ENCODE measurements at places on chromosomes 2 and 18.

GRCh38 chr18:59142274-59142673 is 2.6 kb downstream of the SEC11C start:
- peak; percentile 47 for DNase-seq

DNA sequence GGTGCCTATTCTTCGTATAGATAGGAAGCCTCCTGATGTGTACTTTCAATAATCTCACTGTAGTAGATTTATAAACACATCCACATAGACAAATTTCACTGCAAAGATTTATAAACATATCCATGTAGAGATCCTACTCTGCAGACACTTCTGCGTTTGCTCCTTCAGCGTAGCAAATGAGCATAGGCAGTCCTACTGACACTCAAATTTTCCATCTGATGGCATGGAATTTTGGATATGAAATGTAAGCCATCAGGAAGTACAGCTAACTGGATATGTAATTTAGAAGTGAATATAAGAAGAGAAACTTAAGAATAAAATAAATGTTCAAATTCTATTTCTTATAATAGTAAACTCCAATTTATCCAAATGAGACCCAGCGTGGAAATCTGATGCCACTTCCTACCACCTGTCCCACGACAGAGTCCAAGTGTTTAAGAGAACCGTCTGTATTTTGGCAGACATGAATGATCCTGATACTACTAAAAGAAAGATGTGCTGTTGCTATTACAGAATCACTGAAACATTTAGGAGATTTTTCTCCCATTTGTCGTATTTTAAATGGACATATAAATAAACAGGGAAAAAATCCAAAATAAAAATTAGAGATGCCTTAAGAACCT is 86.0 kb downstream of the DTNA start:
- no peak for DNase-seq

DNA sequence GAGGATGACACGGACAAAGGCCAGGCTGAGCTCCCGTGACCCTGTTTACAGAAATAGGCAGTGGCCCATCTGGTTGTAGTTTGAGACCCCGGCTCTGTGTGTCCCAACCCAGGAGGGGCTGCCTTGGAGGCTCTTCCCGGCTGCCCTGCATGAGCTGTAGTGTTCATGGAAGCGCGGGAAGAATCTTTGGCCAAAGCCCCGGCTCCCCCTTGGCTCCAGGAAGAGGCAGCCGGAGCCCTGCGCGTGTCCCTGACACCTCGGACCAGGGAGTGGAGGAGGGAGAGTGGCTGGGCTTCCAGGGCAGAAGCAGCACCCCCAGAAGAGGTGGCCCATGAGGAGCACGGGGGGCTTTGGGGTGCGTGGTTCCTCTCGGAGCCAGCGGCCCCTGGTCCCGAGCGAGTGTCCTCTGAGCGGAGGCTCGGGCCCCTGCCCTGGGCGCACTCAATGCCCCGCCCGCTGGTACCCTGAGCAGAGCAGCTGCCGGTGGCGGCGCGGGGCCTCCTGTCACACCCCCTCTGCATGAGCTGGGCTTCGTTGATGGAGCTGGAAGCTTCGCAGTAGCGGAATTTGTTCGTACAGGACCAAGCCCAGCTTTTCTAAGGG is 21.7 kb downstream of the GPR35 start:
- no peak for DNase-seq

GRCh38 chr2:43894743-43895142 is 56.0 kb downstream of the ABCG8 start:
- no peak for DNase-seq

DNA sequence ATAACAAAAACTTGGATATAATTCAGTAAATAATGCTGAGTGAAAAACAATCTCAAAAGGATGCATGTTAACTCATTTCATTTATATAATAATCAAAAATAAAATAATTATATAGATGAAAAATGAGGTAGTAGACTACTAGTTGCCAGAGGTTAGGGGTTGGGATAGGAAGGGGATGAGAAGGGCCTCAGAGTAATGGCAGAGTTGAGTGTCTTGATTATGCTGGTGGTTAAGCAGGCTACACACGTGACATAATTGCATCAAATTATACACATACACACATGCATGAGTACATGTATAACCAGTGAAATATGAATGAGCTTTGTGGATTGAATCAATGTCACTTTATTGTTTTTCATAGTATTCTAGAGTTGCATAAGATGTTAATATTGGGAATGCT is 201.0 kb downstream of the RIT2 start:
- DNase-seq = no peak

DNA sequence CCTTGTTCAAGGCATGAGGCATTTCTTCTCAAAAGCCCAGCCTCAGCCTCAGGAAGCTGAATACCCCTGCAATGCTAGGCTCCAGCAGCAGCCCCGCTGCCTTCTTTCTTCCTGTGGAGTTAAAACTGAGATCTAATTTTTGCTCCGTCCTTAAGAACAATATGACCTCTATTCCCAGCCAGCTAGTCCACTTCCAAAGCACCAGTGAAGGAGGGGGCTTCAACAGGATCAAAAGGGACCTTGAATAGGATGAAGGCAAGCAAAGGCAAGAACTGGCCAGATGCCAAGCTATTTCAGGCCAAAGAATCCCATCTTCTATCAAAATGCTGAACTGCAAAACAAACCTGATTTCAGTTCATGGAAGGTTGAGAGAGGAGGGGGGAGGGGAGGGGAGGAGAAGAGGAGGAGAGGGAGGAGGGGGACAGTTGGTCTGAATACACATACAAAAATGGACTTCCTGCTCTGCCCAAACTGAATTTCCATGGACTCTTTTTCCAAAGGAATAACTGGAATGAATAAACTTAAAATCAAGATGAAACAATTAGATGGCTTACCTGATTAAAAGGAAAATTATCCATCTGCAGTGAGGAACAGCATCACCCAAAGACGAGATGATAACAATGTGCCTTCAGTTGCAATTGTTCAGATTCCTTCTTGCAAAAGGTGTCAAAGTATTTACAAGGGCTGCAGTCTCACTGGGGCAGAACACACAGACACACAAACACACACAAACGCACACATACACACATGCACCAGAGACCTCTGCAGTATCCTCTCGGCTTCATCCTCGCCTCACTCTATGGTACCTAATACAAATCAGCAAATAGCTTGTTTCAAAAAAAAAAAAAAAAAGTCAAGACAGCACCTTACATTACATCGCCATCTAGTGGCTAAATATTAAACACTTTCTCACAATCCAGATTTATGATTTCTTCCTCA is at the start of gene SCN1A:
TSS of gene SCN1A (minus strand) at position 804 of the 939 bp plus-strand sequence. CDS start 54,399 bp downstream, outside the sequence.
- no peak for DNase-seq

DNA sequence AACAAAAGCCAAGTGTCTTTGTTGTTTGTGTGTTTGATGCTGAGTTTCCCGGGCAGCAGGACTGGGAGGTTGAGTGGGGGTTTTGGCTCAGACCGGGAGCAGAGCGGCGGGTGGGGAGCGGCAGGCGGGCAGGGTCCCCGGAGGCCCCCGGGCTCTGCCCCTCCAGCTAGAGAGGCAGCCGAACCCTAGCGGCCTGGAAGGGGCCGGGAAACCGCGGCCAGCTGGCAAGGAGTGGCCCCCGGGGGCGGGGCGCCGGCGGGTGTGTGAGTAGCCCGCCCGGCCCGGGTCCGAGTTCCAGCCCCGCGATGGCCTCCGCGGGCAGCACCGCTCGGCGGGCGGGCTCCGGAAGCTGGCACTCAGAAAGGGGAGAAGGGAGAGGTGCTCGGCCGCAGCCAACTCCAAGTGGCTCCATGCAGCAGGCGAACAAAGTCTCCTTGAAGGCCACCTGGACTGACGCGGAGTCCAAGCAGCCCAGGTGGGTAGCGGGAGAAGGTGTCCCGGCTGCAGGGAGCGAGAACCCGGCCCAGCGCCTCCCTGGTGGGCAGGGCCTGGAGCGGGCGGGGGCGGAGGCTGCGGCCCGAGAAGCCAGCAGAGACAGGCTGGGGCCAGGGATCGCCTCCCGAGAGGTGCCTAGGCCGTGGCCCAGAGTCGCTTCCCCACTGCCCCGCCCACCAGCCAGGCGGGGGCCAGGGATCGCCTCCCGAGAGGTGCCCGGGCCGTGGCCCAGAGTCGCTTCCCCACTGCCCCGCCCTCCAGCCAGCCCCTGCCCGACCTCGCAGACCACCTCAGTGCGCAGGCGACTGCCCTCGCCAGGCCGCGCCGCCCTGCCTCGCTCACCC is at the start of gene ANKRD53:
TSS of gene ANKRD53 (plus strand) at position 290 of the 839 bp plus-strand sequence. CDS start at position 306, 16 bp downstream.
- peak; percentile 19 for DNase-seq

DNA sequence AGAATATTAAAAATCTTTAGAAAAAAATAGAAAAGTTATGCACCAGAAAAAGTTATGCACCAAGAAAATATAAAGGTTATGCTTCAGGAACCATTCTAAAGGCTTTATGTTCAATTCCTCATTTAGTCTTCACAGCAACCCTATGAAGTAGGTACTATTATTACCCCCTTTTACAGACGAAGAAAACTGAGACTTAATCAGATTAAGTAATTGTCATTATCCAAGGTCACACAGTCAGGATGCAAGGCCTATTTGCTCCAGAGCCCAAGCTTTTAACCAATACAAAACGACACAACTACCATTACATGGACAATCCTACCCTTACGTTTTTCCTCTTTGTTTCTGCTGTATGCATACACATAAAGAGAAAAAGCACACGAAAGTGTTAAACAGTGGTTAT is 5.0 kb downstream of the INO80D start:
- DNase-seq = no peak

GRCh38 chr2:83587309-83587708 is 871.8 kb downstream of the SUCLG1 start:
- no peak for DNase-seq

- no peak for DNase-seq
Observed at GRCh38 chr2:105821428-105822125, 76.9 kb downstream of the NCK2 start.

DNA sequence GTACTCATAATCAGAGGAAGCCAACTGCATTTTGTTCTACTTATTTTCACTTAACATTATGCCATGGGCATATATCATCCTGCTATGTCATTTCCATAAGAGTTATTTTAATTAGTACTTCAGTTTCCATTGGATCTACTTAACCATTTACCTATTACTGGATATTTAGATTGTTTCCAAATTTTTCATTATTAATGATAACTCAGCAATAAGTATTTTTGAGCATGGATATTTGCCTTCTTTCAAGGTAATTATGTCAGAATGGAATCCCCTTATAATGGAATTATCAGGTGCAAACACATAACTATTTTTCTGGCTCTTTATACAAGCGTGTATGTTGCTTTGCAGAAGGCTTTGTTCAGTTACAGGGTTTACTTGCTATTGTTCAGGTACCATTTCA is 126.6 kb downstream of the RDH14 start:
- no peak for DNase-seq

DNA sequence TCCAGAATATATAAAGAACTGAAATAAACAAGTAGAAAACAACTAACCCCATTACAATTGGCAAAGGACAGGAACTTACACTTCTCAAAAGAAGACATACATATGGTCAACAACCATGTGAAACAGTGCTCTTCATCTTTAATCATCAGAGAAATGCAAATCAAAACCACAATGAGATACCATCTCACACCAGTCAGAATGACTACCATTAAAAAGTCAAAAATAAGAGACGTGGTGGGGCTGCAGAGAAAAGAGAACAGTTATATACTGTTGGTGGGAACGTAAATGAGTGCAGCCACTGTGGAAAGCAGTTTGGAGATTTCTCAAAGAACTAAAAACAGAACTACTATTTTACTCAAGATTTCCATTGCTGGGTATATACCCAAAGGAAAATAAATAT is 1696.3 kb upstream of the TMEFF2 start:
- DNase-seq = no peak

- no peak for DNase-seq
Observed at GRCh38 chr2:173109253-173110188, 33.9 kb downstream of the MAP3K20 start.

- no peak for DNase-seq
Observed at GRCh38 chr2:10549195-10549594, 101.1 kb upstream of the ODC1 start.

DNA sequence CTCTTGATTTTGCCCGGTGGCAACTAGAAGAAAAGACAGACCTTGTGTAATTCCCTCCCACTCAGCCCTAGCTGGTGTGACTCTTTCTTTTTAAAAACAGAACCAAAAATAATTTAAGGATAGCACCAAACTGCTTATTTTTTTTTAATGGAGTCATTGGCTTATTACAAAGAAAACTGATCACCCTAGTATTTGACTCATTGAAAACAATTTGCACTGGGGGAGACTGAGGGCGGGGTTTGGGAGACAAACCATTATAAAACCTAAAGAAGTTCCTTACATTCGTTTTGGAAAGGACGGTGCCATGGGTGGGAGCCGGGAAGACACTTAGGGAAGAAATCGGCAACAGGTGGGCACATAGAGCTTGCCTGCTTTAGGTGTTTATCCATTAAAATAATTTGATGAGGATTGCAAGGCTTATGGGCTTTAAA is 2.5 kb downstream of the PAX3 start:
- DNase-seq = no peak
